ENCODE measurements at places on chromosomes 12 and 14.
A peak's percentile ranks its signal among the peaks of the same experiment; 100 is the strongest.

DNA sequence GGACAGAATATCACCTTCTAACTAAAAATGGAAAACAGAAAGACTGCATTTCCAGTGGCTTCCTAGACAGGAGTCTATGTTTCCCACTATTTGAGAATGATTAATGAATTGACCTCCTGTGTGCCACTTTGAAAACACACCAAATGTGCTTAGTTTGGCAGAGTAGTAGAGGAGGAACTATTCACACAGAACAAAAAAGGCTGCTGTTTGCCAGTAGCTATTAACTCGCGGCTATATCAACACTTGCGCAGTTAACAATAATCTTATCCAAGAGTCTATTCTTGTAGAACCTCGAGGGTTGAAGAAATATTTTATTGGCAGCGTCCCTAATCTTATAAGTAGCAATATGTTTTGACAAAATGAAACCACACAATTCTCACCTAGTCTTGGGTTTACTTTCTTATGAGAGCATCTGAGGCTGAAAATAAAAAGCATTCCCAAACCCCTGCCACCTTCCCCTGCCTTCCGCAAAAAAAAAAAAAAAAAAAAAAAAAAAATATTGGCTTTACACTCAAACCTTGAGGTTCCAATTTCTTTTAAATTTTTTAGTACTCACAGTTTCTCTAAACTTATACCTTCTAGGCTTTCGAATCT lies 127.3 kb upstream of the FLRT2 start:
- no peak for DNase-seq

DNA sequence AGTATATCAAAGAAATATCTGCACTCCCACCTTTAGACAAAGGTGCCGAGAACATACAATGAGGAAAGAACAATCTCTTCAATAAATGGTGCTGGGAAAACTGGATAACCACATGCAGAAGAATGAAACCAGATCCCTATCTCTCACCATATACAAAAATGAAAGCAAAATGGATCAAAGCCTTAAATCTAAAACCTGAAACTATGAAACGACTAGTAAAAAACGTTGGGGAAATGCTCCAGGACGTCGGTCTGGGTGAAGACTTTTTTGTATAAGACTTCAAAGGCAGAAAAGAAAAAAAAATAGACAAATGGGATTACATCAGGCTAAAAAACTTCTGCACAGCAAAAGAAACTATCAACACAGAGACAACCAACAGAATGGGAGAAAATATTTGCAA lies 83.8 kb downstream of the PPM1A start:
- no peak for DNase-seq

- DNase-seq, result no peak
Observed at GRCh38 chr12:110109037-110109836, 14.9 kb upstream of the IFT81 start.

GRCh38 chr12:10268037-10268436 lies 39.6 kb upstream of the KLRD1 start:
- DNase-seq, result no peak

- DNase-seq, result no peak
Observed at GRCh38 chr12:68835333-68835908, 27.4 kb downstream of the MDM2 start.

- no peak for DNase-seq
Observed at GRCh38 chr12:131912518-131913274, 16.4 kb upstream of the PUS1 start.

DNA sequence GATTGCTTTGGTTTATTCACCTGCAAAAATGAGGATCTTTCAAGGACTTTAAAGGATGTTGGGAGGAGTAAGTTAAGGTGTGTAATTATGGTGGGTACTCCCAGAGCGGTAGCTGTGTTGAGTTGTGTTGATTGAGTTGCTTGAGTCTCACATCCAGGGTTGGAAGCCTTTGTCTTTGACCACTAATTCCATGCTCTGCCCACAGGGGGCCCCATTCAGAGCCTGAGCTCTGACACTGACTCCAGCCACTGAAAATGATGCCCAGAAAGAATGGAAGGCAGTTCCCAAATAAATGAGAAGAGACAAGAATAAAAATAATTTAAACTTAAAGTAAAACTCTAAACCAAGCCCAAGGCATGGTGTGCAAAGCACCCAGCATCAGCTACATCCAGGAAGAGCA lies 237.4 kb upstream of the PWP1 start:
- no peak for DNase-seq

GRCh38 chr14:74566174-74567141 lies 45.6 kb downstream of the LTBP2 start:
- DNase-seq, result no peak

DNA sequence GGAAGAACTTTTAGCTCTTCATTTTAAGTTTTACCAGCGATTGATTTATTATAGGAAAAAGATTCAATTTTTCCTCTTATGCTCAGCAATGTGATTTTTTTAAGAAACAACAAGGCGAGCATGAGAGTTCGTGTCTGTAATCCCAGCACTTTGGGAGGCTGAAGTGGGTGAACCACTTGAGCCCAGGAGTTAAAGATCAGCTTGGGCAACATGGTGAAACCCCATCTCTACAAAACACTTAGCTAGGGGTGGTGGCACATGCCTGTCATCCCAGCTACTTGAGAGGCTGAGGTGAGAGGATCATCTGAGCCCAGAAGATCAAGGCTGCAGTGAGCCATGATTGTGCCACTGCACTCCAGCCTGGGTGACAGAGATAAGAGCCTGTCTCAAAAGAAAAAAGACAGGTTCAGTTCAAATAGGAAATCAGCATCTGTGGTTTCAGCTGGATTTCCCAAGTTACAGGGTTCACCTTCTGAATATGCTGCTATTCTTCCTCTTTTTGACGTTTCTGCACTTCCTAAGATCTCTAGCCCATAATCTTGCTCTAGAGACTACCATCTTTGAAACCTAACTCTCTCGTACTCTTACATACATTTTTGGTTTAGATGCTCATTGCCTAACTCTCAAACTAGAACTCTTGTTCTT lies 274.7 kb downstream of the SEC23A start:
- no peak for DNase-seq

- no peak for DNase-seq
Observed at GRCh38 chr14:50340963-50341362, 28.8 kb downstream of the DMAC2L start.

GRCh38 chr12:26953447-26953846 lies 15.2 kb downstream of the FGFR1OP2 start:
- peak; percentile 47 for DNase-seq

GRCh38 chr14:24237463-24237955 lies 4.8 kb downstream of the GMPR2 start:
- no peak for DNase-seq

DNA sequence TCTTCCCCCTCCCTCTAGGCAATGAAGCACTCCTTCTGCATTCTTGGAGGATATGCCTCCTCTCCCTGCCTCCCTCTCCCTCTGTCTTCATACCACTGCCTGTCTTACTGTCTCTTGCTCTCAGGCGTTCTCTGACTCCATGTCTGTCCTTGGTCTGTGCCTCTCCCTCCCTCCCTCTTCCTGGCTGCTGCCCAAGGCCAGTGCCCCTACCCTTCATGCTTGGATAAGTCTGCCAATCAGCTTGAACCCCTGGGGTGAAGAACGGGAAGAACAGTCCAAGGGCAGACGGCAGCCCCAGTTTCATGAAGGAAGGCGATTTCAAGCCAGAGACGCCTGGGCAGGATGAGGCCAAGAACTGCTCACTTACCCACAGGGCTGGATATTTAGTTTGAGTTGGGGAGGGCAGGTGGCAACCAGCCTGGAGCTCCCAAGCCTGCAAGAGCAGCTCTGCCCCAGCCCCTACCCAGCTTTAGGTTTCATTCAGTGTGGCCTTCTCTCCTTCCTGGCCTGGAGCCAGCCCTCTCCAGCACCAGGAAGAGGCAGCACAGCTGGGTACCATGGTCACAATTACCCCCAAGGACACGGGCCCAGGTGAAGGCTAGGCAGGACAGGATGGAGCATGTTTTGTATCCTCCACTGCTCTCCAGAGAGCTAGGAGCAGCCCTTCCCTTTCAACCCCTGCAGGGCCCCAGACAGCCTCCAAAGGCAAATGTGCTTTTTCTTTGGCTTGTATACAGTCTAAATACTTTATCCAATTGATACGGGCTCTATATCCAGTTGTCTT lies 35.8 kb upstream of the LTBP2 start:
- DNase-seq, result no peak

DNA sequence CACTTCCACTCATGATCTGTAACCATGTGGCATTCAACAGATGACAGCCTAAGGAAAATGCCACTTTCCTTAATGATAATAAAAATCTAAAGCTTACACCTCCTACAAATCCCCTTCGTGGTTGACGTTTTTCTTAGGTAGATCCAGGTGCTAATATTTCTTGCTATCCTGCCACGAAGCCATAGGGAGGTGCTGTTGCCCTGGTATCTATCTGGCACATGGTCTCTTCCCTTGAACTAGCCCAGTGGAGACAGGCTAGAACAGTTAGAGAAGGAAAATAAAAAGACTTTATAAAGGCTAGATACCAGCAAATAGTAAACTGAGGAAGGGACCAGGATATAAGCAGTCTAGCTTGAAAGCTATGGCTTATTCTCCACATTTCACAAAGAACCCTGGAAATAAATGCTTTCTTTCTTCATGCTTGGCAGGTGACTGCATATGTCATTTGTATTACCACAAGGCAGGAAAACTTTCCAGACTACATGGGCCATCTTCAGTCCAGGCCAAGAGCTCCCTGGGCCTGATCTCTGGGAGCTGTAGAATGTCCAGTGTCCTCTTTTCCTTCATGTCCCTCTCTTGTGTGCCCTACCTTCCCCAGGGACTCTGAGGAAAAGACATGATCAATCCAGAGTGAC lies 15.3 kb downstream of the SPIC start:
- no peak for DNase-seq

DNA sequence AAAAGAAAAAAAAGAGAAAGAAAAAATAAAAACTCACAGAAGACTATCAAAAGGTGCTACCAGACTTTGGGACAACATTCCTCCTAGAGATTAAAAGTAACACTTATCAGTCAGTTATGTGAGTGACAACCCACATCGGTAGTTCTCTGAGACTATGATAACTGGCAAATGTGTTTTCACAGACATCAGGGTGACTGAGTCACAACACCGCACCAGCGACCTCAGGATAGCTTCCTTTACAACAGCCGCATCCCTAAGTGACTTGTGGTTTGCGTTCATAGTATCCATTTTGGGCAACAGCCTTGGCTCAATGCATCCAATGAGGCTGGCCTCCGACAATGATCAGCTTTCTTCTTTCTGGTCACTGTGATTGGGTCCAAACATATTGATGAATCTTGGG lies 359.1 kb downstream of the TMEM132D start:
- DNase-seq, result no peak

GRCh38 chr12:72228424-72228823 lies 43.7 kb upstream of the TRHDE start:
- DNase-seq, result no peak

DNA sequence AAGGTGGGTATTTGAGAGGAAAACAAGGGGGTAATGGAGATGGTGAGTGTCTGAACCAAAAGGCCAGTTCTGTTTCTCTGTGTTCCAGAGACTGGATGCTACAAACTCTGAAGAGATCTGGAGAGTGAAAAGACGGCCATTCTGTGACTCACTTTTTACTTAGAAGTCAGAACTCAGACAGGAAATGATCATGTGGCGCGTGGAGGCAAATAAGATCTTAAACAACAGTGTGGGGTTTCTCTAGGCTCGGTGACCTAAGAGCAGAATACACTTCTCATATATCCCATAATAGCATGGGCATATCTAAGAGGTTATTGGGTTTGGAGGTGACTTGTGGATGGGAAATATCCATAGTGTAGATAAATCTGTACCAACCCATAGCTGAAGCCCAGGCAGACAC lies 463.5 kb downstream of the TMEM132D start:
- DNase-seq, result no peak

- DNase-seq, result no peak
Observed at GRCh38 chr12:54374562-54375258, 9.8 kb downstream of the ZNF385A start.

DNA sequence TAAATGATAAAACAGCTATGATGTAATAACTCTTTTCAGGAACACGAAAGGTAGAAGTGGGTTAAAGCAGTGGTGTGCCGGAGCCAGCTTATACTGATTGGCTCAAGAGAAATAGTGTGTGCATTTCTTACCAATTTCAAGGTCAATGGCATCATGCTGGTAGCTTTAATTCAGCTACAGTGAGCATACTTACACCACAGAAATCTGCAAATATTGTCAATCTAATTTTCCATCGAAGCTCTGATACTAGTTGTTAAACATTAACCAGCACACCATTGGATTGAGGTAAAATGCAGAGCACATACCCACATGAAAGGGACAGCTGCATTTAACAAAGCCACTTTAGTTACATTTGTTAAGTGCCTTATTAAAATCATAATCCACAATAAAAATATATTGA lies 225.7 kb downstream of the KCNC2 start:
- no peak for DNase-seq

DNA sequence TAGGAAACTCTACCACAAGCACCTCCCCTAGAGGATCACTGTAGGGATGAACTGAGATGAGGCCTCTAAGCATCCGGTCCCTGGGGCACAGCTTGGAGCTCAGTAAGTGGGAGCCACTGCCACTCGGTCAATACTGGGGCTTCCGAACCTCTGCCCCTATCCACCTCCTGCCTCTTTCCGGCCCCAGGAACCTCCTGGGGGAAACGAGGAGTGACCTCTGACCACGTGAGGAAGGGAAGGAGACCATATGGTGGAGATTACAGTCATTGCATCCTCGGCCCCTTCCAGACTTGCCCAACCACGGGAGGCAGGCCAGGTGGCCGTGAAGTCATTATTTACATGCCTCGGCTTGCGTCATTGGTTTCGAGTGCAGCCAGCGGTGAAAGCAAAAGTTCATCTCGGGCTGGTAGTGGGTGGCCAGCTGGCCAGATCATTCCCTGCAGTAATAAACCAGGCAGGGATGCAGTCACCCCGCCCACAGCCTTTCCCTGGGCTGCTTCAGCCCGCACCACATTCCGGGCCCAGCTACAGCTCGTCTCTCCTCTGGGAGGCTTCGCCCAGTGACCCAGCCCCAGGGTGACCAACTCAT lies 65.4 kb downstream of the C14orf132 start:
- DNase-seq, result no peak

GRCh38 chr14:87869619-87870583 lies 123.1 kb downstream of the GALC start:
- DNase-seq, result no peak

GRCh38 chr12:19402211-19402610 lies 37.1 kb upstream of the AEBP2 start:
- DNase-seq, result no peak

- DNase-seq, result no peak
Observed at GRCh38 chr12:131038159-131038558, 84.5 kb downstream of the ADGRD1 start.

DNA sequence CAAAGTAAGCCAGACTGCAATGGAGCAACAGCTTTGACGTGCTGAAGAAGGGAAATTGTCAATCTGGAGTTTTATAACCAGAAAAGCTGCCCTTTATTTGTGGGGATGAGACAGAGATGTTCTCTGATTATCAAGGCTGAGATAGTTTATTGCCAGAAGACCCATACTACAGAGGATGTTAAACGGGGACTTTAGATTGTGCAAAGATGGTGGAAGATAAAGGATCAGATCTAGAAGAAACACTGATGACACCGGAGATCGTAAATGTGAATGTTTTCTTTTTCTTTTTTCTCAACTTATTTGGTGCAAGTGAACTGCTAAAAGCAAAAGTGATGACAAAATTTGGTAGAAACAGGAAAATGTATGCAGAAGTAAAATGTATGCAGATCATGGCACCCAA lies 178.3 kb upstream of the PLEKHG7 start:
- DNase-seq, result no peak

Measured in CD4-positive, alpha-beta T cell treated with Interleukin-15 for 1 hour (primary cell).